ENCODE measurements at places on chromosomes 1 and 21. TPM values are rescaled to one million over a fixed set of nuclear protein-coding genes. Genes with fewer than 3 reads are reported as not detected.

DNA sequence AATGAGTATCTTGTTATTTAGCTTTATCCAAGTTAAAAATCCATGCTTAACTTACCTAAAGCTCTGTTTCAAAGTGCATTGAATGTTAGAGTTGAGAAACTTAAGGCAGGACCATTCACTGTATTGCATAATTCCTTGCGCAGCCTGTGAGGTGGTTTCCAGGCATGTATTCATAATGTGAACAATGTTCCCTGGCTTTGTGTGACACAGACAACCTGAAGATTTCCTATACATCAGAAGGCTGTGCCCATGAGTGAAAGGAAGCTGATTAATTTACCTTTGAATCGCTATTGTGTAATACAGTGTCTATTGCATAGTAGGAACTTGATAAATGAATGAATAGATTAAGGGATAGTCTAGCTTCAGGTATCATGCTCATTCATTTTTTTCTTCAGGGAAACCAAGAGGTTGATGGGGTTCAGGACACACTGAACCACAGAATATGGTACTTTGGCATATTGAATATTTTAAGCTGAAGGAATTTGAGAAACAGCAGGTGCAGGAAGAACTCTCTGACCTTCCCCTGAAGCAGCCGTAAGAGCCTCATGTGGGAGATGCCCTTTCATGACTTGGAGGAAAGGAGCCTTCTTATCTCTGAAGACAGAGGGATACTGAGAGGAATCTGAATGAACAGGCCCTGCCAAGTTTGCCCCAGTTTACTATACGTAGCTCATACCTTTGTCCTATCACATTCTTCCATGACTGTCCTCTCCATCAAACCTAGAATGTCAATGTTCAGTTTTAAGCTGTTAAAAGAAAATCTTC lies 88.6 kb upstream of the GNG12 start:
- peak; percentile 53 for DNase-seq

- DNase-seq: no peak
These were observed 187.8 kb upstream of the PLD5 start for GRCh38 chr1:242712248-242712647.

GRCh38 chr21:40835184-40835694 lies 11.7 kb downstream of the DSCAM start:
- DNase-seq: no peak

DNA sequence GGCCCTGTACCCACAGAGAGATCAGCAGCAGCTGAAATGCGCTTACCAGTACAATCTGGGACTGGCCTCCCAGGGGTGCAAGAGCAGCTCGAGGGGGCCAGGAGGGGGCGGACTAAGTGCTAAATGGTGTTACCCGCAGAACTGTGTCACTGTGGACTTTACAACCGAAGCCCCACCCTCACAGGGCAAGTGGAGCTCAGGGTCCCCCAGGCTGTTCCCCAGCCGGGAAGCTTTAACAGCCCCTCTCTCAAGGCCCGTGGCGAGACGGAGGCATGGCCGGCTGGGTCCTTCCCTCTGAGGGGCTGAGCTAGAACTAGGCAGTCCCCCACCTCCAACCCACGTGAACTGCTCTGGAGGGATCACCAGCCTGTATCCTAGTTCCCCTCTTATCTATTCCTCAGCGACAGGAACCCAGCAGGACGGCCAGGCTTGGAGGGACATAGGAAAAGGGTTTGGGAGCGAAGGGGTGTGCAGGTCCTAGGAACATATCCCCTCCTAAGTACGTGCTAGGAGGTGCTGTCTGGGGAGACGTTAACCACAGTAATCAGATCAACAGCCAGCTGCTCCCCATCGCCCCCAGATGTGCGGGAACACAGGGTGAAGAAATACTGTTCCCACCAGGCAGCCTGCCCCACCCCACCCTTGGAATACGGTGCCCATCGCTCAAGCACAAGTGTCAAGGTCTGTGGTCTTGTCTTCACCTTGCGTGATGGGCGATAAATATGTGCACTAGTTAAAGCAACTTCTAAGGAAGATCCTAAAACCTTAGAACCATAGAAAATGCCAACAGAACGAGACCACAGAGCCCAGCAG lies 24.4 kb downstream of the ZBTB17 start:
- no peak for DNase-seq

DNA sequence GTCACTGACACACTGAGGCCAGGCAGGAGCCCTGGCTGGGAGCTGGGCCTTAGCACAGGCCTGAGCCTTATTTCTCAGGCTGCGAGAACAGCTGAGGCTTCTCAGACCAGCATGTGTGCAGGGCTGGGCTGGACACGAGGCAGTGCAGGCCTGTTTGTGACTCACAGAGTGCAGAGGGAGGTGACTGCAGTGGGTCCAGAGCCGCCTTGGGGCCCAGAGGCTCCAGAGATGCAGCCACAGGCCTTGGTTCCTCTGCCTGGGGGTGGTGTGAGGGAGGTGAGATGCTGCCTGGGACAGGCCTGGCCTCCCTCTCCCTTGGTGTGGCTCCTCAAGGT lies 61.2 kb upstream of the ETV3 start:
- DNase-seq: no peak

GRCh38 chr1:119324198-119324597 lies 44.4 kb upstream of the HAO2 start:
- DNase-seq: no peak

DNA sequence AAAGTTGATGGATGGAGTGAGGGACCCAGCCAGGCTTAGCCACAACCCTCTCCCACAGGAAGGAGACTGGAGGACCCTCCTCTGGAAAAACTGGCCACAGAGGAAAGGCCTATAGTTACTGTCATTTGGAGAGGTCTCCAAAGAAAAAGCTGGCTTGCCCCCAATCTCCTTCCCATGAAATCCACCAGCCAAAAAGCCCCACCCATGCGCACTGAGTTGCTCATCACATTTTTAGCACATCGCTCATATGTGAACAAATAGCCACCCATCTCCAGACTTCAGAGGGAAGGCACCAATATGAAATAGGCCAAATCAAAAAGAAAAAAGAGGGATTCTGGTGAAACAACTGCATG lies 36.9 kb upstream of the QSOX1 start:
- peak; percentile 66 for DNase-seq

- DNase-seq: no peak
These were observed 33.4 kb downstream of the DOCK7 start for GRCh38 chr1:62654744-62655143.

DNA sequence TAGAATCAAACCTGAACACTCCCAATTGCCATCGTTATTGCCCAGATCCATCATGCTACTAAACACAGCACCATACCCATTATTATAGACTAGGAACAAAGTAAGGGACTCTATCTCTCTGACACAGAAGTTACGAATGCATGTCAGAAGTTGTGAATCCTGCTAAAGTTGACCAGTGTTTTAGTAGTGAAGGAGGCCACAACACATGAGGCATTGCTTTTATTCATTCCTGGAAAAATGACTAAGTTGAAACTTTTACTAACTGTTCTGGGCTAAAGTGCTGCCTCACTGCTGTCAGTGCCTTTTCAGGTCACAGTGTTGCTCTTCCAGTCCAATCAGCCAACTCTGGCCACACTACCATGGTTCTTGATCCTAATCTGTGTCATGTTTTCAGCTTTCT lies 911.1 kb downstream of the TTLL7 start:
- DNase-seq: no peak

GRCh38 chr21:35737899-35738346 lies 322.4 kb downstream of the SETD4 start:
- no peak for DNase-seq

DNA sequence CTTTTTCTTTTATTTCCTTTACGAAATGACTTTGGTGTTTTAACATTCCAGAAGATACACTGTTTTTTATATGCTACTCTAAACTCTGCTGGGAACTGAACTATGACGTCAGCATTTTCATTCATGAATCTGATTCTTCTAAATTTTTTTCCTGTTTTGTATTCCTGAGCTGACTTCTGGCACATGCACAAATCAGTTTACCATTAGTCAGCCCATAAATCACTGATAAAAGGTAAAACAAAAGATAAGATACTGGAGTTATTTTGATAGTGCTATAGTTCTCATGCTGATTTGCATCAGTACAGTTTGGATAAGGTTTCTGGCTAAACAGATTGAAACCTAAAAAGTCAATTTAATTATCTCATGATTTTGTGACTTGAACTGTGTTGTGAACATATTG lies 10.4 kb downstream of the CAMTA1 start:
- DNase-seq: peak; percentile 79

GRCh38 chr1:30877205-30877912 lies 31.2 kb downstream of the SDC3 start:
- DNase-seq: no peak

DNA sequence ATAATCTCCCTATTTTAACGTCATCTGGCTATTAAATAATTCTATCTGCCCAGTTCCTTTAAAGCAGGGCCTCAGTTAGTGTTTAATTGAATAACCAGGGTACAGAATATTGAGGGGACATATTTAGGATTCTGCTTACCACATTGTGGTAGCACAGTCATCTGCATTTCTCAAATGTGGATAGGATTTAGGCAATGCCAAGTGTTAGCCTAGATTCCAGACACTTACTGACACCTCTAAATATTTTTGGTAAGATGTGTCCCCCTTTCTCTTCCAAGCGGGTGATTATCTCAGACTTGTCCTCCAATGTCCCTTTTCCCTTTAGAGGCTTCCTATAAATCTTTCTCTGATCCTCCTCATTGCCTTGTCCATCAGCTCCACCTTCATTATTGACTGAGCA lies 160.8 kb upstream of the HOOK1 start:
- DNase-seq: no peak

DNA sequence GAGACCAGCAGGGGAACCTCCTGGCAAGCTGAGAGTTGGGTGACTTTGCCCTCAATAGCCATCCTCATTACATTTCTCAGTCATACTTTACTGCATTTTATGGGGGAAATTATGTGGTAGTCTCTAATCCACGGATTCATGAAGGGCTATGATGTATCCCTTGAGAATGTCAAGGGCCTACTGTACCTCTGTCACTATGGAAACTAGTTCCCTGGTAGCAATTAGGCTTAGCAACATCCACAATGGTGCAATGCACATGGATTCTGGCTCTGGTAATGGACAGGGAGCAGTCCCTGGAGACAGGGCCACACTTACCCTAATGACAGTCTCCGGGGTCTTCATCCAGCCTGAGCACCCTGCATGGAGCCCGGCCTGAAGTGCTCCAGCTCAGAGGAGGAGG lies 26.5 kb downstream of the LRRN2 start:
- no peak for DNase-seq

GRCh38 chr1:178055093-178055492 lies 38.8 kb upstream of the RASAL2 start:
- peak; percentile 58 for DNase-seq

GRCh38 chr1:178490967-178491366 lies 5.8 kb downstream of the CLEC20A start:
- DNase-seq: no peak

DNA sequence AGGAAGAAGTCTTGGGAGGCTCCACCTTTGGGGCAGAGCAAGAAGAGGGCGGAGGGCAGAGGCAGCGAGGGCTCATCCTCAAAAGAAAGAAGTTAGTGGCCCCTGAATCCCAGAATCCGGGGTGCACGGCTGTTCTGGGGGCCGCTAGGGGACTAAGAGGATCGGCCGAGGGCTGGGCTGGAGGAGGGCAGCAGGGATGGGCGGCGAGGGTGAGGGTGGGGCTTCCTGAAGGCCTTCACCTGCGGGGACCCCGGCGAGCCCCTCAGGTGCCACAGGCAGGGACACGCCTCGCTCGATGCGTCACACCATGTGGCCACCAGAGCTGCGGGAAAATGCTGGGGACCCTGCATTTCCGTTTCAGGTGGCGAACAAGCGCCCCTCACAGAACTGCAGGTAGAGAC lies 23.9 kb downstream of the COL6A1 start:
- DNase-seq: no peak

DNA sequence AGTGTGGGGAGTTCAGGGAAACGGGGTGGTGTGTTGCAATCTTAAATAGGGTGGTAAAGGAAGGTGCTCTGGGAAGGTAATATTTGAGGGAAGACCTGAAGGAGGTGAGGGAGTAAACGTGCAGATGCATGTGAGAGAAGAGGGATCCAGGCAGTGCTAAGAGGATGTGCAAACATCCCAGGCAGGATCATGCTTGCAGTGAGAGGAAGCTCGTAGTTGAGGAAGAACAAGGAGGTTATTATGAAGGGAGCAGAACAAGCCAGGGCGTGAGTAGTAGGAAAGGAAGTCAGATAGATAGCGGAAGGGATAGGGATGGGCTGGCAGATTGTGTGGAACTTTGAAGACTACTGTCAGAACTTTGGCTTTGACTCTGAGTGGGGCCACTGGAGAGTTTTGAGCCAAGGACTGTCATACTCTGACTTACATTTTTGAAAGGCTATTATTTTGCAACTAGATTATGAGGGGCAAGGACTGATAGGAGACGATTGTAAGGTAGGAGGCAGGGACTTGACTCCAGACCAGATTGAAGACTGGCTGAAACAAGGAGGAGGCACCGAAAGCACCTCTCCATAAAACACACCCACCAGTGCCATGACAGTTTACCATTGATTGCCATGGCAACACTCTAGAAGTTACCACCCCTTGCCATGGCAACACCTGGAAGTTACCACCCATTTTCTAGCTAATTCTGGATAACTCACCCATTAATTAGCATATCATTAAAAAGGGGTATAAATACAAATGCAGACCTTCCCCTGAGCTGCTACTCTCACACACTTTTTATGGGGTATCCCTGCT lies 67.0 kb downstream of the XCL2 start:
- peak; percentile 65 for DNase-seq

DNA sequence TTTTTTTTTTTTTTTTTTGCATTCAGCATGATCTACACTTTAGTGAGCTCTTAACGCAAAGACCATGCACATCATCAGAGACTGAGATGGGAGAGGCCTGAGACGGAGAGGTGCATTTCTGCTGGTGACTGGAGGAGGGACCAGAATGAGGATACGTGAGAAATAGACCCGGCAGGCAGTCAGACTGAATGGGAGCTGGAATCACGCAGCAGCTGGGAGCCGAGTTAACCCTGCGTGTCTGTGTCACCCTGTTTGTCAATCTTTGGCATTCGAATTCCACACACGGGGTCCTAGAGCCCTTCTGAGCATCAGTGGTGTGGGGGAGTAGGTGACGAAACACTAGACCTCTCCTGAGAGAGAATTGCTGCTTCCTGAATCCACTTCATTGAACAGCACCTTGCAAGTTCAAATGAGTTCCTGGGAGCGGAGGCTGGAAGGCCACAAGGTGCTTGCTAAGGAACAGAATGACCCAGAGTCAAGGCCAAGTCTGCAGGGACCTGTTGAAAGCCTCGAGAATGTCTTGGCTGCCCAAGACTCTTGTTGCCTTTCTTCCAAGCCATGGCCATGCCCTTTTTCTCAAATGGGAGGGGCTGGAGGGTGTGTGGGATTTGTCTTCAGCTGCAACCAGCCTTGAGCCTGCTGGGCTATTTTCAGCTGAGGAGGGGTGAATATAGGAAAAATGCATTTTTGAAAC lies 123.3 kb downstream of the CNIH3 start:
- no peak for DNase-seq

ZNF648 gene
- polyA plus RNA-seq: not detected

TMPRSS3 gene
- polyA plus RNA-seq: not detected

PLEKHN1 gene
- polyA plus RNA-seq: 0.60 TPM

MLLT11 gene
- 54.5 TPM for polyA plus RNA-seq

NBPF3 gene
- polyA plus RNA-seq: 8.1 TPM

All from cardiac muscle cell (in vitro differentiated cells and primary cell).